Progenitor cell of endocrine pancreas (in vitro differentiated cells): ENCODE measurements at places on chromosomes 5 and 9. TPM values are rescaled to one million over a fixed set of nuclear protein-coding genes. Genes with fewer than 3 reads are reported as not detected.

KIF4B gene
- not detected in 2 replicates for total RNA-seq

RASEF gene
- total RNA-seq, result 13.1 and 14.1 TPM in 2 replicates

CTXN3 gene
- total RNA-seq, result not detected in 2 replicates

DNA sequence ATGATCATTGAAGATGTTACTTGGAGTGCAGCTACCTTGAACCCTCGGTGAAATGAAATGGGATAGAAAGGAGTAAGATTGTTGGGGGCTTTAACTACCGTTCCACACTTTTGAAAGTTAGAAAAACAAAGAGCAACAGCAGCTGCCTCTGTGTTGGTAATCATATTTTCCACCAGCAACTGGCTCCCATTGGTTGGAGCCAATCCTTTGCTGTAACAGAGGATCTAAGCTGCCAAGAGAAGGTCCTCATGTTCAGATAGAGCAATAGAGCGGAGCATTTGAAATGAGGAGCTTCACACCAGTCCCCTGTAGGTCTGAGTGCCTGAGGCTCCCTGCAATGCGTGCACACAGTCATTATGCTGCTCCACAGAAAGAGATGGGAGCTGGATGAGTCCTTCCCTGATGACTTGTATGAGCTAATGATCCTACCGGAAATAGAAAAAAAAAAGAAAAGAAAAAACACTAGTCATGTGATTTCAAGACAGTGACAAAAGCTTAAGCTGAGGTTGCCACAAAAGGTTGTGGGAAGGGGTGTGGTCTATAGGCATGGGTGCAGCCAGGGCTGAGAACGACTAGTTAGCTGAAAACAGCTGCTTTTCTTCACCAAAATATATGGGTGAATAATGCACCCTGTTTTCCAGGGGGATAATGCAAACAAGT lies 300.7 kb downstream of the MLLT3 start:
- no peak for DNase-seq

DNA sequence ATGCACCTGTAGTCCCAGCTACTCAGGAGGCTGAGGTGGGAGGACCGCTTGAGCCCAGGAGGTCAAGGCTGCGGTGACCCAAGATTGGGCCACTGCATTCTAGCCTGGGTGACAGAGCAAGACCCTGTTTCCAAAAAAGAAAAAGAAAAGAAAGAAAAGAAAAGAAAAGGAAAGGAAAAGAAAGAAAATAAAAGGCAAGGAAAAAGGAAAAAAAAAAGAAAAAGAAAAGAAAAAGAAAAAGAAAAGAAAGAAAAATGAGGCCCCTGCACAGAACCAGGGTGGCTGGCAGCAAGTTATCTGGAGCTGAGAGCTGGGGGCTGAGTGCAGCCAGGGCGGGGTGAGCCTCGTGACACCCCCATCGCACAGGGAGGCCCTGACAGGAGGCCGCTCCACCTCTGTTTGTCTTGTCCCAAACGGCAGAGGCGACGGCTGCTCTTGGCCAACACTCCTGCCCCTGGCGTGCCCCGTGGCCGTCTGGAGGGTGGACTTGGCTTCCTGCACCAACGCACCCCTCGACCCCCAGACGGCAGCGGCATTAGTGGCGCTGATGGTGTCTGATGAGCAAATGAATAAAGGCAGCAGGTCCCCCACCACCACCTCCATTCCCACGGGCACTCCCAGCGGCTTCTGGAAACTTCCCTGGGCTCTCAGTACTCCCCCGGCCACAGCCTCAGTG lies 16.7 kb downstream of the EXD3 start:
- DNase-seq, result no peak

GRCh38 chr5:59097712-59098111 lies 514.8 kb downstream of the RAB3C start:
- DNase-seq, result no peak
